ENCODE measurements at places on chromosomes 3 and 15. TPM values are rescaled to one million over a fixed set of nuclear protein-coding genes. Genes with fewer than 3 reads are reported as not detected.

The CHDH gene
- 7.5 TPM for total RNA-seq

- DNase-seq = peak; percentile 88
These were observed 27.6 kb downstream of the SLC28A1 start for GRCh38 chr15:84911879-84912660.

The ST3GAL6 gene
- total RNA-seq = 12.0 TPM

GRCh38 chr3:14347110-14347509, 55.3 kb upstream of the SLC6A6 start:
- no peak for DNase-seq

The EPHB3 gene
- total RNA-seq = 0.46 TPM

DNA sequence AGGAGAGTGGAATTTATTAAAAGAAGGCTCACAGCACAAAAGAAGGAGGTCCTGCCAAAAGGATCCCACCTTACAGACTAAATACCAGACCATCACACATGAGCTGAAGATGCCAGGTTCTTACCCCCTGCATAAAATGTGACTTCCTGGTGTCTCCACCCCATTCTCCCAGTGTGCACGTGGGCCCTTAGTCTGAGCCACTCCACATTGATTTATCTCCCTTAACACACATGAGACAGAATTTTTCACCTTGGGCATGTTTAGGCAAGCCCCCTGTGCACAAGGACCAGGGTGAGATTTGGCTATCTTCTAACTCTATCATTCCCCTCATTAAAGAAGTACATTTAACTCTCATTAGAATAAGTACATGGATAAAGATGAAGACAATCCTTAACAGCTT, 916.7 kb downstream of the PLOD2 start:
- DNase-seq = no peak

The PLCB2 gene
- total RNA-seq = 3.1 TPM

The SENP7 gene
- total RNA-seq = 42.9 TPM

- DNase-seq = no peak
These were observed 324.4 kb upstream of the CFAP20DC start for GRCh38 chr3:59374091-59374817.

- DNase-seq = no peak
These were observed 125.0 kb upstream of the MEF2A start for GRCh38 chr15:99440551-99441443.

DNA sequence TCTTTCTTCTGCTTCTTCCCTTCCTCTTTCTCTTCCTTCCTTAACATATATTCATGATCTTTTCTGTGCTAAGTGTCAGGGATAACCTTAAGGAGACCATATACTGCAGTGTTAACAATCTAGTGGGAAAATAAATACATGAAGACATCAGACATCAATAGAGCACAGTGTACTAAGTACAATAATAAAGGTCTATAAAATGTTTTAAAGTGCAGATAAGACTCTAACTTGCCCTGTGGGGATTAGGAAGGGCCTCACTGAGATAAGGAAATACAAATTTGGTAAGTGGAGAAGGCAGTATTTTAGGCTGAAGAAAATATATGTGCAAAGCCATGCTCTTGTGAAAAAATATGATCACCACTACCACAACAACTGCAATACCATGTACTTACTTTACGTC, 49.2 kb upstream of the NANOGP8 start:
- DNase-seq = no peak

- no peak for DNase-seq
These were observed 1.8 kb upstream of the NAALADL2 start for GRCh38 chr3:174857301-174857700.

- no peak for DNase-seq
These were observed 188.3 kb upstream of the THBS1 start for GRCh38 chr15:39392469-39393047.

GRCh38 chr15:80854104-80854503, 74.9 kb downstream of the CEMIP start:
- DNase-seq = no peak

The STOML1 gene
- total RNA-seq = 20.9 TPM

GRCh38 chr15:68503213-68503612, 71.2 kb upstream of the ITGA11 start:
- no peak for DNase-seq

- DNase-seq = peak; percentile 62
These were observed 34.8 kb downstream of the ATG7 start for GRCh38 chr3:11306817-11307589.

GRCh38 chr3:123113889-123114450, 47.1 kb downstream of the PDIA5 start:
- DNase-seq = no peak

The TAGLN3 gene
- total RNA-seq = 2.6 TPM

DNA sequence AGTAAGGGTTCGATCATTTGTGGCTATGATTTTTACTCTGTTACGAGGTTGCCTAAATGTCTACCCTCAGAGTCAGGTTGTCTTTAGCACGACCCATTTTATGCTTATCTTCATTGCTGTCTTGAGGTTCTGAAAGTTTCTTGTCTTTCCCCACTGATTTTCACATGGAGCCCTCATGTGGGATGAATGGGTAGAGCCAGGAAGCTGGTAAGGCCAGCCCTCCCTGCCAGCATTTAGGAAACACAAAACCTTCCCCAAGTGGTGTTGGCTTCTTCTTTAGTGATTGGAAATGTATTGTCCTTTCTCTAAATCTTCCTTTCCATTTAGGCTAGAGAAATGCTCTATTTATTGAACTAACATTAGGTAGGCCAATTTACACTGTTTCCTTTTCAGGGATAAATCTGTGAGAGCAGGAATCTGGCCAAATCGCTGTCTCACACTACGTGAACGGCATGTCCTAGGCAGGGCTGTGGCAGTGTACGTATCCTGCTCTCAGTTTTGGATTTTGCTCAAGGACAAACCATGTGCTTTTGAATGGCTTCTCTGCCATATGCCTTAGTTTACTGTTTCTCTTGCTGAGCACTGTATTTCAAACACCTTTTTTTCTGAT, 43.7 kb downstream of the MYZAP start:
- DNase-seq = peak; percentile 11

The THRB gene
- 33.2 TPM for total RNA-seq

The P2RY12 gene
- total RNA-seq = 1.8 TPM

GRCh38 chr3:135637013-135637412, 328.5 kb upstream of the PPP2R3A start:
- DNase-seq = no peak

DNA sequence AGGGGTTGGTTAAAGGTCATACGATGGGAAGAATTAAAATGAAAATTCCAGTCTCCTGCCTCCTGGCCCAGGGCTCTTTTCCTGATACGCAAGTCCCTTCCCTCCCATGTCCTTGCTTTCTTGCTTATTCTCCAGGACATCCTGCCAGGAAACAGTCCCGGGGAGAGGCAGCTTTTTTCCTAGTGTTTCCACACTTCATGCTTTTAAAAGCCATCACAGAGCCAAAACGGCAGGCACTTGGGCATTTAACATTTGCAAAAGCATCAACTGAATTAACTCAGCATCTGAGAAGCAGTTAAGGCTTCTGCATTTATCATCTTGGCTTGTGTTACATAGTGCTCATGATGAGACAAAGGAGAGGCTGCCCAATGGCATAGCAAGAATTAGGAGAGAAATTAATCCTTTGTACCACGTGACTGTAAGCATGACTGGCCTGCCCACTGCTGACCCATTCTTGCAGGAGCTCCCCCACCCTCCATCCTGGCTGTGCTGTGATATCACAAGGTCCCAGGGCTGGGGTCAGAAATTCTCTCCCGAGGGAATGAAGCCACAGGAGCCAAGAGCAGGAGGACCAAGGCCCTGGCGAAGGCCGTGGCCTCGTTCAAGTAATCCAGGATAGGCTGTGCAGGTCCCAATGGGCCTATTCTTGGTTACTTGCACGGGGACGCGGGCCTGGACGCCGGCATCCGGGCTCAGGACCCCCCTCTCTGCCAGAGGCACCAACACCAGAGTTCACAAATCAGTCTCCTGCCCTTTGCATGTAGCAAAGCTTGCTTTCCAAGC, 21.6 kb upstream of the VILL start:
- DNase-seq = no peak

The CIP2A gene
- 3.6 TPM for total RNA-seq

DNA sequence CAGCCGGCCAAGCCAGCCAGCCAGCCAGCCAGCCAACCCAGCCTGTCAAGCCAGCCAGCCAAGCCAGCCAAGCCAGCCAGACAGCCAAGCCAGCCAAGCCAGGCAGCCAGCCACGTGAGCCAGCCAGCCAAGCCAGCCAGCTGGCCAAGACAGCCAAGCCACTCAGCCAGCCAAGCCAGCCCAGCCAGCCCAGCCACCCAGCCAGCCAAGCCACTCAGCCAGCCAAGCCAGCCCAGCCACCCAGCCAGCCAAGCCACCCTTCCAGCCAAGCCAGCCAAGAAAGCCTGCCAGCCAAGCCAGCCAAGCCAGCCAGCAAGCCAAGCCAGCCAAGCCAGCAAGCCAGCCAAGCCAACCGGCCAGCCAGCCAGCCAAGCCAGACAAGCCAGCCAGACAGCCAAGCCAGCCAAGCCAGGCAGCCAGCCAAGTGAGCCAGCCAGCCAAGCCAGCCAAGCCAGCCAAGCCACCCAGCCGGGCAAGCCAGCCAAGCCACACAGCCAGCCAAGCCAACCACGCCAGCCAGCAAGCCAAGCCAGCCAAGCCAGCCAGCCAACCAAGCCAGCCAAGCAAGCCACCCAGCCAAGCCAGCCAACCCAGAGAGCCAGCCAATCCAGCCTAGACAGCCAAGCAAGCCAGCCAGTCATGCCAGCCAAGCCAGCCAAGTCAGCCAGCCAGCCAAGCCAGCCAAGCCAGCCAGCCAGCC, 199.5 kb downstream of the GOLGA6L6 start:
- peak; percentile 23 for DNase-seq

DNA sequence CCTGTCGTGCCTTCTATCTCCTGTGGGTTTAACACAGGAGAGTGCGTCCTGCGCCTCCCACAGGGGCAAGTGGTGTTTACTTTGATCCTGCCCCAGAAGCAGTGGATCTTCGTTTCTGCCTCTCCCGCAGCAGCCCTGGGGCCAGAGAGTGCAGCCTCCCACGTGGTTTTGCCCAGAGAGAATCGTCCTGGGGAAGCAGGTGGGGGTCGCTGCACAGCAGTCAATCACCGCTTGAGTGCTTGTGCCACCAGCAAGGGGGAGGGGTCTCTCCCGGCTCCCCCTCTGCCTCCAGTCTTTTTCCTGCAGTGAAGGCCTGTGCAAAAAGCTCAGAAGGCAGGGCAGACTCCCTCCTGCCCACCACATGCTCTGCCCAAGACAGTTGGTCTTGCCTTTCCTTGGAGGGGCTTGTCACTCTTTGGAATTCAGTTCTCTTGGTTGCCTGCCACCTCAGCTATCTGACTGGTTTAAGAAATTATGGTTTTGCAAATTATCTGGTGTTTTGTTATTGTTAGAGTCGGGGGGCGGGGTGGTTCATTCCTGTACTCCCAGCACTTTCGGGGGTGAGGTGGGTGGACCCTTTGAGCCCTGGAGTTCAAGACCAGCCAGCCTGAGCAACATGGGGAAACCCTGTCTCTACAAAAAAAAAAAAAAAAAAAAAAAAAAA, 26.9 kb downstream of the STOML1 start:
- no peak for DNase-seq

DNA sequence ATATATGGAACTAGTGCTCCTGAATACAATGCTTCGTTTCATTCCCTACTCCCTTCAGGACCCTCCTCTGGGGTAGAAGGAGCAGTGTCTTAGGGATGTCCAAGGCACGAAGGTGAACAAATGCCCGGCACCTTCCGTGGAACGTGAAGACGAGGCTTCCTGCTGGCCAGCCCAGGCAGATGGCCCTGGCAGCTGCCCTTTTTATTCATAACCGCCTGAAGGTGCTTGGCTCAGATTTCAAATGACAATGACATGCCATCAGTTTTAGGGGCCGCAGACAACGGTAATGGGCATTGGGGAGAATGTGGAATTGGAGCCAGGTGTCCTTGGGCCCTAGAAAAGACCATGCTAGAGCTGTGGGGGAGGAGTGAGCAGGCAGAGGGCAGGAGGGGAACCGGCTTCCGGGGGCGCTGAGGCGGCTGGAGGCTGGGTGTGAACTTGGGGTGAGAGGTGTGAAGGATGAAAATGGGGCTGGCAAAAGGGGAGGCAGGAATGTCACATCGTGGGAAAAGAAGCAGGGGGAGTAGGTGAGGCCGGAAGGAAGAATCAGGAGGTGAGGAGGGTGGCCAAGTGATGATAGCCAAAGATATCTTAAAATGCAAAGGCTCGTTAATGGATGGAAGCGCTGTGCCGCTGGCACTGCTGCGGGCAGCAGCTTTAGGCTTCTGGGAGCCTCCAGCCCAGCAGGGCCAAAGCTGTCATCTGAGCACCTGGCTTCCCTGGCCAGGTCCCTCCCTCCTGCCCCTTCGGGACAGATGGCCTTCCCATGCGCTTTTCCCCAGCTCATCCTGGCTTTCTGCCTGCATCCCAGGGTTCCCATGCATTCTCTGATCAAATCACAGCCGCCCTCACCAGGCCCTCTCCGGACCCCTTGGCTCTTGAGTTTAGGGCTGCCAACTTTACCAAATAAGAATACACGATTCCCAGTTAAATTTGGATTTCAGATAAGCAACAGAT, 93.7 kb downstream of the TMEM266 start:
- DNase-seq = no peak

- no peak for DNase-seq
These were observed 2.3 kb upstream of the UBE3A start for GRCh38 chr15:25441111-25441510.

- DNase-seq = no peak
These were observed 422.2 kb downstream of the FHIT start for GRCh38 chr3:60829058-60829457.

- DNase-seq = no peak
These were observed 5.8 kb upstream of the TATDN2 start for GRCh38 chr3:10242182-10243065.

GRCh38 chr3:481680-482079, 285.1 kb downstream of the CHL1 start:
- DNase-seq = no peak

GRCh38 chr3:115325539-115325938, 178.5 kb upstream of the ZBTB20 start:
- no peak for DNase-seq

DNA sequence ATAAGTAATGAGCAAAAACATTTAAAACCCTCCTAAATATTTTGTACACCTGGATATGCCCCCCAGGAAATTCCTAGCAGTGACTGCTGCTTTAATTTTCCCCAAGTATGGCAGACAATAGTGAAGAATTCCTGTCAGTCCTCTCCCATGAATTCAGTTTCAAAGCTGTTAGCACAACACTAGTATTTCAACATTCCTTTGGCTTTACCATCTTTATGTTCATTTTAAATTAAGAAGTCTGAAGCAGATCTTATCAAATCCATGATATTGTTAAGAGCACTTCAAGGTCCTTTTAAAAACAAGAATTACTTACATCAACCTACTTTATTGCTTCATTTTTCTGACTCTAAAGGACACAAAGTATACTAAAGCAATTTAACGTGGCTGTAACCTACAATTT, 28.8 kb upstream of the CDIN1 start:
- DNase-seq = no peak

- no peak for DNase-seq
These were observed 17.0 kb upstream of the SENP7 start for GRCh38 chr3:101529816-101530685.

- no peak for DNase-seq
These were observed 10.8 kb downstream of the SELENOT start for GRCh38 chr3:150613709-150614480.

DNA sequence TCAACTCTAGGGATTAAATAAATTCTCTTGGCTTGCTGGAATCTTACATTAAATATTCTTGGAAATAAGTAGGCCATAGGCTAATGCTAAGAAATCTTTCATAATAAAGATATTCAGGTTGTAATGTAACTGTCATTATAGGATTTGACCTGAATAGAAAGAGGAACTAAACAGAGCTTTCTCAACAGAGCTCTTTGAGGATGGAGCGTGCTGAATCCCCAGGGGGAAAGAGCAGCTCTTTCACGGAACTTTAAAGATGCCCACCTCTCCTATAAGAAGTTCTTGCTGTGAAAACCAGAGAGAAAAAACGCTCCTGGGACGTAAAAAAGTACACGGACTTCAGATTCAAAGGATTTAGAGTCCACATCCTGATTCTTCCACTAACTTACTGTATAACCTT, 77.9 kb downstream of the NTRK3 start:
- no peak for DNase-seq
